AML-193 (cell line): ENCODE measurements at places on chromosomes 11 and 22.

DNA sequence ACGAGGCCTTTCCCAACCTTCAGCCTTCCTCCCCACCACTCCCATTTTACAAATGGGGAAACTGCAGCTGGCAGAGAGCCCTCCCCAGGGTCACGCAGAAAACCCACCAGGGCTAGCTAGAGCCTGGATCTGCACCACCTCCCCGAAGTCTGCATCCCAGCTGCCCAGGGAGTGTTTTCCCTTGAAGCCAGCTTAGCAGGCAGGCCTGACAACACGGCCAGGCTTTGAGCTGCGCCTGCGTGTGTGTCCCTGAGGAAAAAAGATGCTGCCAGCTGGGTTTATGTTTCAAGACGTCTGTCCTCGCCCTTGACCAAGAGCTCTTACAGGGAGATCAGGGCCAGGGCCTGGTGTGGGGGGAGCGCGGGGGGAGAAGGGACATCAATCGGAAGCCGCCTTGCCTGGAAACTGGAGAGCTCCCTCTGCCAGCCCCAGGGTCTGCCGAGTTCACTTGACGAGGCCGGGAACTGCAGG is 20.3 kb downstream of the WNT11 start:
- DNase-seq, result no peak

- no peak for DNase-seq
These were observed 185.9 kb upstream of the CCDC90B start for GRCh38 chr11:83471831-83472727.

- no peak for DNase-seq
These were observed 4.2 kb upstream of the SERPINH1 start for GRCh38 chr11:75557666-75558494.

DNA sequence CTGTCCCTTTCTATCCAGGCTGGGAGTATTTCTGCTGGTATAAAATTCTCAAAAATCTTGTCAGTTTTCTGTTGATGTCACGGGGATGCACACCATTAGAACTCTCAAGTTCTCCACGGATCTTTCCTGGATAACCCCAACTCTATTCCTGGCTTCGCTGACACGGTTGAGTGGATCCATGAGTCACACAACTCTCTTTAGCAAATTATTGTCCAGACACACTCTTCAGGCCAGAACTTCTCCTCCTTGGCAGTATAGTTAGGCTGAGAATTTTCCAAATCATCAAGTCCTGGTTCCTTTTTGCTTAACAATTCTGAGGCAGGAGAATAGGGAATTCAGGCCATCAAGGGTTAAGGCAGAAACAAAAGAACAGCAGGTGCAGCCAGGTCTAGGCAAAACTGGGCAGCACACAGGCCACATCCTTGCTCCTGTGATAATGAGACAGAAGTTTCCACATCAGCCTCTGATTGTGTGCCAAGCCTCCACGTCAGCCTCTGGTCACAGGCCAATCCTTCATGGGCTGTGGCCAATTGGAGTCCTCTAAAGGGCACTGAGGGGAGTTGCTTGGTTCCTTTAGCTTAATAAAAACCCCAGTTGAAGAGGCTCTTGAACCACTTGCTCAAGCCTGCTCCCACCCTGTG is 5.7 kb upstream of the ACAT1 start:
- DNase-seq, result no peak

- peak; percentile 13 for DNase-seq
These were observed 6.0 kb upstream of the OR5B21 start for GRCh38 chr11:58513747-58514367.

DNA sequence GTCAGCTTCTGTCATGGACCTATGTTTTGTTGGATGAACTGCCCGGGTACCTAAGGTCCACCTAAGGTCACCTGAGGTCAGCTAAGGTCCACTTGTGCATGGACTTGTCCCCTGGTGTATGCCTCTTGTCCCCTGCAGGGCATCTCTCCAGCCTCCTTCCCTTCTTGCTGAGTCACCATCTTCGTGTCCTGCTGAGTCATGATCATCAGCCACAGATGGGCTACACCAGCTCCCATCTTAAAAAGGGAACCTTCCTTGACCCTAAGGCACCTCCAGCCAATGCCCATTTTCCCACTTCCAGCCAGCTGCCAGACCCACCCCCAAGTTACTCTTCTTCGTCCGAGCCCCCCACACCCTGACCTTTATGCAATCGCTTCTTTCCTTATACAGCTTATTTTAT is 544.9 kb downstream of the TBC1D22A start:
- DNase-seq, result no peak

GRCh38 chr11:2737866-2738265 is 38.1 kb upstream of the KCNQ1OT1 start:
- no peak for DNase-seq
